ENCODE measurements at places on chromosomes 13 and 19. TPM values are rescaled to one million over a fixed set of nuclear protein-coding genes. Genes with fewer than 3 reads are reported as not detected.
A peak's percentile ranks its signal among the peaks of the same experiment; 100 is the strongest.

DNA sequence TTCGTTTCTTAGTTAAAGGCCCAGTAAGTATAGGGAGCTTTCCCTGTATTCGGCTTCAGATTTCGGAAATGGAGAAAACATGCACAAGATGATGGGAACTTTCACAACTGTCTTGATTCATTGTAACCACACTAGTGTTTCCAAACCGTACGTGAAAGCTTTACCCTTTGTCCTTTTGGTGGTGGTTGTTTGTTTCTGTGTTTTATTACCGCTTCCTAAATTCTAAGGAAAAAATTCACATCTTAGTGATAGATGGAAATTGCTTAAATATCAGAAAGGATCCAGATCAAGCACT is 504 bp upstream of the VWA8 start:
- H3K4me3 ChIP-seq, result peak overlapping the region; percentile 94
- no peaks in the 10 kb centered on the region for H3K27me3 ChIP-seq
- no peak for DNase-seq
- H3K36me3 ChIP-seq, result no peaks in the 10 kb centered on the region

GRCh38 chr19:3281026-3281425 is 56.6 kb downstream of the CELF5 start:
- peaks cover 4% of the 10 kb centered on the region for H3K27me3 ChIP-seq
- no peaks in the 10 kb centered on the region for H3K36me3 ChIP-seq
- H3K4me3 ChIP-seq, result no peak overlapping the region
- no peak overlapping the region for H3K27ac ChIP-seq
- H3K4me1 ChIP-seq, result peaks cover 9% of the 10 kb centered on the region

The ENOX1 gene
- total RNA-seq, result 14.1 TPM

The NXNL1 gene
- not detected for total RNA-seq

The BBC3 gene
- 21.3 TPM for total RNA-seq
